Spinal cord (tissue), 10 donors: ENCODE measurements at places on chromosomes 4 and X.

GRCh38 chr4:87848622-87849351 is 16.0 kb downstream of the MEPE start:
- DNase-seq, result peak; percentile 46
- peak overlapping the region; percentile 37 for H3K4me3 ChIP-seq
- no peak overlapping the region for H3K27ac ChIP-seq
- H3K36me3 ChIP-seq, result no peaks in the 10 kb centered on the region
- no peaks in the 10 kb centered on the region for H3K4me1 ChIP-seq

DNA sequence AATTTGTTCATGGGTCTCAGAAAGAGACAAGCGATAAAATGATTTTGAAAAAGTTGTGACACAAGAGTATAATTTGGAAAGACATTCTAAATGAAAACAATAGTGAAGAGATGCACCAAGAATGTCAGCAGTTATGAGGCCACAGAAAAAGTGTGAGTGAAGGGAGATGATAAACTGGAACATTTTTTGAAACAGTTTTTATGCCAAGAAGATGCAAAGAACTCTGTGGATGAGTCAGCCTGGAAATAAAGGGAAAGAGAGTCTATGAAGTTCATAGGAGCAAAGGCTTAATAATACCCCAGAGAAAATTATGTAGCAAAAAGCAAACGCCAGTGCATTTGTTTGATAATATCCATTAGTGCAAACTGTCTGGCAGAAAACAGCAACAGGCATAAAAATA is 188.4 kb upstream of the TBC1D9 start:
- H3K4me1 ChIP-seq, result no peaks in the 10 kb centered on the region
- no peak for DNase-seq
- no peak overlapping the region for H3K4me3 ChIP-seq
- H3K27ac ChIP-seq, result no peak overlapping the region
- peaks cover 3% of the 10 kb centered on the region for H3K36me3 ChIP-seq
- no peaks in the 10 kb centered on the region for H3K27me3 ChIP-seq

DNA sequence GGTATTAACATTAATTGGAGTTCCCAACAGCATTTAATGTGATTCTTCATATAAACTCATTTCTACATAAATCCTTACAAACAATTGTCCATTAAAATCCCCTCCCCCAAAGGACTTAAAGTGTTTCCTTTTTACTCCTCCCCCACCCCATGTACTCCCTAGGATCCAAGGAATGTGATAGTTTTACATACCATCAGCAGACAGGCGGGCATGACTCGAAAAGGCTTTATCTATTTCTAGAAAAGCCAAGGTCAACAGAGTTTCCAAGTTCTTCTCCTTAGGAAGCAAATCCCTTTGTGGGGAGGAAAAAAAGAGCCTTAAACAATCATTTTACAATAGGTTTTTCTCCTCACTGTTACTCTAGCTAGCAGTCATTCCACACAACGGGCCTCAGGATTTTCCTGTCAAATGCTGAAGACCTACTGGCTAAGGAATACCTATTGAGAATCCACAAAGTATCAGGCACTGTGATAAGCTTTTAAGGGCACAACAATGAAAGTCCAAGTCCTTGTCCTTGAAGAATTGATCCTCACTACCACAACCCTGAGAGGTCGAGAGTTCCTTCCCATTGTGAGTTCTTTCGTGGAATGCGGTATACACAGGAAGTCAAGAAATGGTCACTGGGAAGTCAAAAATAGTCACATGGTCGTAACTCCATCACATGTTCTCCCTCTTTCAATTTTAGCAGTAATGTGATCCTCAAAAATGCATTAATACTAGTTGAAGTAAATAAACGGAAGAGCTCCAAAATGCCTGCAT is 7.2 kb downstream of the PPM1K start:
- DNase-seq, result no peak
- H3K4me1 ChIP-seq, result peaks cover 9% of the 10 kb centered on the region
- H3K27me3 ChIP-seq, result no peaks in the 10 kb centered on the region
- no peak overlapping the region for H3K27ac ChIP-seq
- H3K4me3 ChIP-seq, result no peak overlapping the region

DNA sequence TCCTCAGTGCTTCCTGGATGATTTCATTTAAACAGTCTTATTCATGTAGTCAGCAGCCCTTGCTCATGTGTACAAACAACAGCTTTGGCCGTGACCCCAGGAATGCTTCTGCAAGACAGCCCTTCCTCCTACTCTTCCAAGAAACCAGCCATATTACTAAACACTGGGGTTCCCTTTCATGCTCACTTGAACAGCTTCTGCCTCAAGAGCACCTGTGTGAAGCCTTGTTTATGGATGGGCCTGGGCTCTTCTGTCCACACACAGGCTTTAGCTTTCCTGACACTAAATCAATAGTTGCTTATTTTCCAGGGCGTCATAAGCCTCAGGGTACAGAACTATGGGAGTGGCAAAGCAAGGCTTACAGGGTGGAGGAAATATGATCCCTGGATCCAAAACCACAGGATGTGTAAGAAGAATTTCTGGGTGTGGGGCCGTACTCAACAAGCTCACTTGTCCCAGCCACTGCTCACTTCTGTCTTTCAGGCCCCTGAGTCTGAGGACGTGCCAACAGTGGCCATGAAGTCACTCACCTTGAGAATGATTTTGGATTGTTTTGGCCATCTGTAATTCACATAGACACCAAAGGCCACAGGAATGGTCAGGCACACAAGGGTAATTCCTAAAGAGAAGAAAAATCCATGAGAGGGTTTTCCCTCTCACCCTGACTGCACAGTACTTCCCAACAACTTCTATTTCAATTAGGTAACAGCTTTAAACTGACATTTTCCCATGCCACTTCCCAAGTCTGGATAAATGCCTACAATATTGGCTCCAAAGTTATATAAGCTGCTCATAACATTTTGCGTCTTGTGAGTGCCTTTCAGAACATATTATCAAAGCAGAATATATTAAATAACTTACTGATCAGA is 17.7 kb downstream of the SLC10A6 start:
- no peaks in the 10 kb centered on the region for H3K27me3 ChIP-seq
- DNase-seq, result no peak
- H3K27ac ChIP-seq, result peak overlapping the region; percentile 18

DNA sequence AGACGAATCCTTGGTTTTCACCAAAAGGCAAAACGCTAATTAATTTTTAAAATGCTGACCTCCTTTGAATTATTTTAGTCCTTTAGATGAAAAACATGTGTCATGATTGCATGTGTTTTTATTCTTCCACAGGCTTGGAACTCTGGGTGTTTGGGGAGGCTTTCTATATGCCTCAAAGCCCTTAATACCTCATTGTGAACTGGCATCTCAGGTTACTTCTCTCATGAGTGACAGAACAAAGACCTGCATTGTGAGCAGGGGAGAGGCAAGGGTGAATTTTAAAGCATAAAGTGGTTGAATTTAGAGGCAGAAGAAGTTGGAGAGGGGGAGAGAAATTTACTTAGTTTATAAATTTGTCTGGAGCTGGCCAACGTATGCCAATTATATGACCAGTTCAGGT is 119.5 kb downstream of the ARSF start:
- H3K36me3 ChIP-seq, result no peaks in the 10 kb centered on the region
- no peaks in the 10 kb centered on the region for H3K4me1 ChIP-seq
- no peak overlapping the region for H3K27ac ChIP-seq
- DNase-seq, result no peak

DNA sequence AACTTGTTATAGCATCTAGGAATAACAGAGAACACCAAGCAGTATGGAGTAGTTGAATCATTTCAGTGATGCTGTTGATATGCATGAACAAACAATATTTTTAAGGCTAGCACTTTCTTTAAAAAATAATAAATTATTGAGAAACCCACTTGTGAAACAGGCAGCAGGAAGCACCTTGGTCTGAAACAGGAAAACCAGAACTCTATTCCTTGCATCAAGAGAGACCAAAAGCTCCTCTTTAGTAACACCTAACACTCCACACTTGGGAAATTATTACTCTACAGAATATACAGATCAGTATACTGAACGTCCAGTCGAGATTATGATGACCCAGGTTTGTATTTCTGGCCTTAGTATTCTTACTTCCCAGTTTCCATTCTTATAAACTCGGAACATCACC is 129.0 kb downstream of the ARAP2 start:
- H3K27ac ChIP-seq, result no peak overlapping the region
- no peak for DNase-seq
- H3K36me3 ChIP-seq, result no peaks in the 10 kb centered on the region
- H3K27me3 ChIP-seq, result no peaks in the 10 kb centered on the region

DNA sequence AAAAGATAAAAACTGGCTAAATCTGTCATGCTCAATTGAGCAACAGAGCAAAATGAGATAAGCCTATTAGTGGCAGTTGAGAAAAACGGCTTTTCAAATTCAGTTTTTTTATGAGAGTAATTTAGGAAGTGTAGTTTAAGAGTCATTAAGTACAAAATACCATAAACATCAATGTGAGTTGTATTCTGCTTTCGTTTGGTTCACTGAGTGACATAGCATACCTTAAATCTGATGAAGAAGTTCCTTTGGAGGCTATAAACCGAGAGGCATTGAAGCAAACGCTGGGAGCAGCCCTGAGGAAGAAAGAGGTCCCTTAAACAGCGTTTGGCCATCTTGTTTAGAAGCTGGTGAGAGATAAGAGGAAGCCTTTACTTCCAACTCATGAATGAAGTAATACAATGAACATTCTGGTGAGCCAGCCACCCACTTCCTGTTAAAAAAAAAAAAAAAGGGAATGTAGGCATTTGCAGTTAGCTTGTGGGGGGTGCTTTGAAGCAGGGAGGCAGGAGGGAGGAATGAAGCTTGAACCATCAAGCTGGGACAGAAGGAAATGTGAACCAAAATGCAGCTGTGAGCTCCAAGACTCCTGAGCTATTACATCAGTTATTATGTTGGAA is 132.3 kb downstream of the ZNF330 start:
- H3K27ac ChIP-seq, result no peak overlapping the region
- H3K36me3 ChIP-seq, result no peaks in the 10 kb centered on the region
- no peak overlapping the region for H3K4me3 ChIP-seq
- H3K4me1 ChIP-seq, result no peaks in the 10 kb centered on the region
- H3K27me3 ChIP-seq, result no peaks in the 10 kb centered on the region

GRCh38 chr4:25813448-25814106 is 49.2 kb downstream of the SEL1L3 start:
- H3K4me1 ChIP-seq, result peaks cover 16% of the 10 kb centered on the region
- no peak overlapping the region for H3K27ac ChIP-seq
- no peak overlapping the region for H3K4me3 ChIP-seq
- no peaks in the 10 kb centered on the region for H3K36me3 ChIP-seq

GRCh38 chrX:53990171-53990570 is 54.1 kb downstream of the PHF8 start:
- H3K27ac ChIP-seq, result no peak overlapping the region
- H3K4me3 ChIP-seq, result no peak overlapping the region
- H3K4me1 ChIP-seq, result no peaks in the 10 kb centered on the region
- DNase-seq, result no peak
- H3K36me3 ChIP-seq, result peaks cover 13% of the 10 kb centered on the region
- H3K27me3 ChIP-seq, result no peaks in the 10 kb centered on the region

- no peak overlapping the region for H3K27ac ChIP-seq
- H3K27me3 ChIP-seq, result no peaks in the 10 kb centered on the region
- DNase-seq, result peak; percentile 35
- H3K4me3 ChIP-seq, result no peak overlapping the region
These were observed 298.8 kb upstream of the TAPT1 start for GRCh38 chr4:16524911-16525554.

- peaks cover 13% of the 10 kb centered on the region for H3K36me3 ChIP-seq
- H3K27me3 ChIP-seq, result no peaks in the 10 kb centered on the region
- peak; percentile 81 for DNase-seq
- H3K4me3 ChIP-seq, result no peak overlapping the region
- peaks cover 7% of the 10 kb centered on the region for H3K4me1 ChIP-seq
- no peak overlapping the region for H3K27ac ChIP-seq
These were observed 5.0 kb downstream of the GAR1 start for GRCh38 chr4:109820563-109820962.

DNA sequence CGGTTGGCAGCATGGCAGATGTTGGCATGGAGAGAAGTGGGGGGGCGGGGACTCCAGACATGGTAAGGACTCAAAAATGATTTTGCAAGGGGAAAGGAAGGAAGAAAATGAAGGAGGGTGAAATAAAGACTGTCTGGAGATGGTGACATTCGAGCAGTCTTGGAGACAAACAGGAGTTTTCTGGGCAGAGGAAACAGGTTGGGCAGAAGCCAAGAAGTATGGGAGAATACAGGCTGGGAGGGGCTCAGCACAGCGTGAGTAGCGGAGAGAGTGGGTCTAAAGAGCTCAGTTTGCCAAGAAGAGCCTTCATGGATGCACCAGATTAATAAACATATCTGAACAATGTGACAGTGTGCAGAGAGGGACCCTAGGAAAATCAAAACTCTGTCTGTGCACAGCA is 13.3 kb upstream of the CRMP1 start:
- no peak for DNase-seq
- H3K4me3 ChIP-seq, result no peak overlapping the region

GRCh38 chr4:153528705-153529485 is 62.7 kb downstream of the TMEM131L start:
- H3K4me1 ChIP-seq, result peaks cover 6% of the 10 kb centered on the region
- H3K36me3 ChIP-seq, result peaks cover 2% of the 10 kb centered on the region
- no peak for DNase-seq
- H3K27me3 ChIP-seq, result no peaks in the 10 kb centered on the region
- no peak overlapping the region for H3K4me3 ChIP-seq
- no peak overlapping the region for H3K27ac ChIP-seq

GRCh38 chrX:131262738-131263679 is 26.1 kb downstream of the IGSF1 start:
- H3K4me3 ChIP-seq, result no peak overlapping the region
- no peaks in the 10 kb centered on the region for H3K4me1 ChIP-seq

GRCh38 chrX:152893980-152894610 is 3.8 kb upstream of the ZNF185 start:
- no peak for DNase-seq
- no peak overlapping the region for H3K4me3 ChIP-seq
- H3K27me3 ChIP-seq, result peaks cover 6% of the 10 kb centered on the region
- no peak overlapping the region for H3K27ac ChIP-seq

GRCh38 chr4:182679533-182679932 is 237.7 kb downstream of the DCTD start:
- peaks cover 3% of the 10 kb centered on the region for H3K36me3 ChIP-seq
- no peak overlapping the region for H3K27ac ChIP-seq
- peaks cover 5% of the 10 kb centered on the region for H3K4me1 ChIP-seq
- no peak overlapping the region for H3K4me3 ChIP-seq

DNA sequence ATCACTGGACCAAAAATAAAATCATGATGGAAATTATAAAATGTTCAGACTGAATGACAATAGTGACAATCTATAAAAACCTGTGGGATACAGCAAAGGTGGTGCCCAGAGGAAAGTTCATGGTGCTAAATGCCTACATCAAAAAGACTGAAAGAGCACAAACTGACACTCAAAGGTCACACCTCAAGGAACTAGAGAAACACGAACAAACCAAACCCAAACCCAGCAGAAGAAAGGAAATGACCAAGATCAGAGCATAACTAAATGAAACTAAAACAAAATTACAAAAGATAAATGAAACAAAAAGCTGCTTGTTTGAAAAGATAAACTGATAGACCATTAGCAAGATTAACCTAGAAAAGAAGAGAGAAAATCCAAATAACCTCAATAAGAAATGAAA is 78.7 kb downstream of the ANAPC10 start:
- no peaks in the 10 kb centered on the region for H3K4me1 ChIP-seq
- no peaks in the 10 kb centered on the region for H3K36me3 ChIP-seq
- no peak for DNase-seq

DNA sequence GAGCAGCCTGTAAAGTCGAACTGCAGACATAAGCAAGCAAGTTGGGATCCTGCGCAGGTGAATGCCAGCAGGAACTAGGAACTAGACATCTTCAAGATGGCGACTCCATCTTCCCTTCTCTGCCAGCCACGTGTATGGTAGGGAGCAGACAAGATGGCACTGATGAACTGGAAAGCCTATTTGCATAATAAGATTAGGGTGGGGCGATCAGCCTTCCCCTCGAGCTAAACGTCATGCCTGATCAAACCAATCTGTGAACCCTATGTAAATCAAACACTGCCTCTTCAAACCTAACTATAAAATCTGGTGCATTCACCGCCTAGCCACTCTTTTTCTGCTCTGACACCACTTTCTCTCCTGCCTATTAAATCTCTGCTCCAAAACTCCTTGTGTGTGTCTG is 28.1 kb upstream of the LGI2 start:
- H3K36me3 ChIP-seq, result no peaks in the 10 kb centered on the region
- no peaks in the 10 kb centered on the region for H3K27me3 ChIP-seq
- no peaks in the 10 kb centered on the region for H3K4me1 ChIP-seq
